Foreskin fibroblast (primary cell): ENCODE measurements at places on chromosomes 1 and 21.

DNA sequence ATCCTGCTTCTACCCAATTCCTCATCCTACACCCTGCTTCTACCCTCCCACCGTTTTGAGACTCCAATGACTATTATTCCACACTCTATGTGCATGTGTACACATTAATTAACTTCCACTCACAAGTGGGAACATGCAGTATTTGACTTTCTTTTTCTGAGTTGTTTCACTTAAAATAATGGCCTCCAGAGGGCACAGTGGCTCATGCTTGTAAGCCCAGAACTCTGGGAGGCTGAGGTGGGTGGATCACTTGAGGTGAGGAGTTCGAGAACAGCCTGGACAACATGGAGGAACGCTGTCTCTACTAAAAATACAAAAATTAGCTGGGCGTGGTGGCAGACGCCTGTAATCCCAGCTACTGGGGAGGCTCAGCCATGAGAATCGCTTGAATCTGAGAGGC, 464.8 kb downstream of the PTBP2 start:
- no peak for DNase-seq

DNA sequence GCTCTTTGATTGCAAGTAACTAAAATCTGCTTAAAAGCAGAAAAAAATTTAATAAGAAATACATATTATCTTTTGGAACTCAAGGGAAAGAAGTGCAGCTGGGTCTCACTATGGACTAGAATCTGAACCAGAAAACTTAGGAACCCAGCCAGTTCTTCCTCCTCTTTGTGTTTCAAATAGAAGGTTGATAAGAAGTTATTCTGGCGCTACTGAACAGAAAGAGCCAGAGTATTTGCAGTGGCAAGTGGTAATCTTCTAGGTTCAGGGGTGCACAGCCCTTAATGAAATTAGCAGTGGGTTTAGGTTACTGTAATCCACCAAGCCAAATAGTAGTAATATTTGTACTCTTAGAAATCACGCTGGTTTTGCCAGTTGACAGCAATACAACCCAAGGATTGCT, 28.5 kb downstream of the BTBD8 start:
- DNase-seq: no peak

GRCh38 chr1:195122497-195122896, 1485.7 kb downstream of the KCNT2 start:
- no peak for DNase-seq

- no peak for DNase-seq
Measured at GRCh38 chr21:18705971-18706370, 302.4 kb upstream of the TMPRSS15 start.

GRCh38 chr1:220699044-220699443, 8.9 kb downstream of the C1orf115 start:
- DNase-seq: no peak

- no peak for DNase-seq
Measured at GRCh38 chr21:33543505-33544129, 779 bp downstream of the SON start.

- DNase-seq: peak; percentile 52
Measured at GRCh38 chr1:112457955-112458354, 50.8 kb upstream of the WNT2B start.

GRCh38 chr1:65059930-65060538, 88.0 kb upstream of the AK4 start:
- DNase-seq: peak; percentile 76

DNA sequence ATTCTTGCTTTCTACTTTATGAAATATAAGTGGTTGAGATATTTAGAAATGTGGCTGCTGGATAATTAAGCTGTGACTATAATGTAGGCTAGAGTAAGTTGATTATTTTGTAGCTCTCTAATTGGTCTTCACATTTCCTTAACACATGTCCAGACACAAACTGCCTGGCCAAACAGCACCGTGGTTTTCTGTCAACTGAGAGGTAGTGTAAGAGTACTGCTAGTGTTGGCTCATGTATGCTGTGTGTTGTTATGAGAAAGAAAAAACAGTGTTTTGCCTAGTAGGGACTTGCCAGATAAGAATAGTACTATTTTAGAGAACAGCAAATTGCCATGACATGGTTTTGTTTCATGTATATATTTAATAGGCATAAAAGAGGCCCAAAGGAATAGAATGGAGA, 37.1 kb downstream of the TMED5 start:
- DNase-seq: no peak

DNA sequence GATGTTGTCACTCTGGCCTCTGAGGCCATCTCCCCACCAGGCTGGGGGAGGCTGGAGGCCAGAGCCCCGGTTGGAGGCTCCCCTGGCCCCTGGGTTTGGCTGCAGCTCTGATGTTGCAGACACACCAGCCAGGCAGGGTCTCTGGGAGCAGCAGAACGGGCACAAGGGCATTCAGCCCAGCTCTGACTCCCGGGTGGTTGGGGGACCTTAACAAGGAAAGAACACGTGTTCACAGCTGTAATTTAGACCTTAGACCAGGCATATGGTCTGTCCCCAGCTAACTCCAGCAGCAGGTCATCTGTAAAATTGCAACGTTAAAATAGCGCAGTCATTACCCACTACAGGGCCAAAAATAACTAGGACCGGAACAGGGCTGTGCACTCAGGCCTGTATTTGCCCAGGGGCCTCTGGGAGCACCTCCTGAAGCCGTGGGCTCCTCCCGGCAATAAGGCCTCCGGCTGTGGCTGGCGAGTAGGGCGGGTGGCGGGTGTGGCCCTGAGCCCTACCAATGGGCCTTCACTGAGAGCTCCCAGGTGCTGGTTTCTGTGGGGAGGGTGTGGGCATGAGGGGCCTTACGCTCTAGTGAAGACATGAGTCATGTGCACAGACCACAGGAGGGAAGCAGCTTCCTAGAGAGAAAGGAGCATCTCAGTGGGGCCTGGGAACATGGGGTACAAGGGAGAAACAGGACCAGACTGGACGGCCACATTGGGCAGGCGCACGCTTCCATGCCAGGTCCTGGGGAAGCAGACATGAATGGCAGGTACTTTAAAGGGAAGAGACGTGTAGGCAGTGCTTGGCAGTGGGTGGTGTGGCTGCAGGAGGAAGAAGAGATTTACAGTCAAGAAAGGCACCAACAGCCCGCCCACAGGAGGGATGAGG, 6.1 kb downstream of the LDLRAP1 start:
- no peak for DNase-seq

DNA sequence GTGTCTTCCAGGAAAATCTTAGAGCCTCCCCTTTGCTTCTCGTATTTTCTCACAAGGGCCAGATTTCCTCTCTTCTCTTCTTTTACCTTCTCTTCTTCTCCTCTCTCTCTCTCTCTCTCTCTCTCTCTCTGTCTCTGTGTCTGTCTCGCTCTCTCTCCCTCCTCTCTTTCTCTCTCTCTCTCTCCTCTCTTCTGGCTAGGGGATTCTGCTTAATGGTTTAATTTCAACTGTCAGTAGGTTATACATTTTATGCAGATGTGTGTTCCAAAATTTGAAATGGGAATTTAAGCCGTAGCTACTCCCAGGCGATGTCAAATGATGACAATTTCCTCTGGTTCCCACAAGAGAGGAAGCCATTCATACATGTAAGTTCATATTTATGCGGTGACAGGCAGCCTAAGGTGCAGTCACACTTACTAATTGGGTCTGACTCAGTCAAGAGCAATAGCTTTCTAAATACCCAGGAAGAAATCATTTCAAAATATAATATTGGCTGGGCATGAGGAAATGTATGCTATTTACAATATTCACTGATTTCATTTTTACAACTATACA, 1.4 kb downstream of the DSCAM start:
- no peak for DNase-seq

- DNase-seq: no peak
Measured at GRCh38 chr21:41677671-41678015, 89.2 kb downstream of the RIPK4 start.

DNA sequence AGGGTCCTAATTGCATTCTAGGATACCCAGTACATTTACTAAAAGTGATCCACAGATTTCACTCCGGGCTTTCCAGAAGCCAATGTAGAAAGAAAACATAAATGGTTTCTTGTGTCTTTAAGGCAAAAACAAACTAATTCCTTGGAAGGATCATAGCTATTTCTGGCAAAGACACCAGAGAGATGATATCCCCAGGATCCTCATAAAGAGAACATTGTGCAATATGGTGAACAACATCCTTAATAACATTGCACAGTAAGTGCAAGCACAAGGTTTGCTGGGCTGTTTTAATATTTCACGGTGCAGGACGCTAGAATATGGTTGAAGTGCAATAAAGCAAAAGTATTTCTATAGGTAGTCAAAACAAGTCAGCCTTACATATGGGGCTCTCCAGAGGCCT, 83.0 kb downstream of the NTPCR start:
- peak; percentile 32 for DNase-seq

DNA sequence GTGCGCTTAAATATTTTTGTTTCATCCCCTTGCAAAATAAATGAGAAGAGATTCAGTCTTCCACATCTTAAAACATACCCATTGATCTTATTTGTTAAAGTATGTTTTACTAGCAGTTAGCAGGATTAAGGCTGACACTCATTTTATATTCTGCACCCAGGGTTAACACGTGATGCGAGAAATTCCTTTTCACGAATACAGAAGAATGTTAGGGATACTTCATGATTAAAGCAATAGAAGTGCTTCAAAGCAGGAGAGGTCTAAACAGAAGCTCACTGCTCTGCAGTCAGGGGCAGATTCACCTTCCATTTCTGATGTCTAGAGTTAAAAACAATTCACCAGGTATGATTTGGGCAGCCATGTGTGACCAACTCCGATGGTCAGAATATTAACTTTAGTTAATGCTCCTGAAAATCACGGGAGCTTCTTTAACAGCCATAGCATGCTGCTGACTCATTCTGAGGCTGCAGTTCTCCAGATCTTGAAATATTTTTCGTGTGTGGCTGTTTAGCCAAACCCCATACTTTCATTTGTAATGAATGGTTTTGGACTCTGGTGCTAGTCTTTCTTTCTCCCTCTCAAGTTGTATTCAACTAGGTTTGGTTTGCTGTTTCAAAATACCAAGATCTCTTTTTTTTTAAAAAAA, 19.7 kb downstream of the BCAR3 start:
- peak; percentile 67 for DNase-seq

GRCh38 chr1:228091084-228091483, 8.6 kb downstream of the ARF1 start:
- DNase-seq: no peak

DNA sequence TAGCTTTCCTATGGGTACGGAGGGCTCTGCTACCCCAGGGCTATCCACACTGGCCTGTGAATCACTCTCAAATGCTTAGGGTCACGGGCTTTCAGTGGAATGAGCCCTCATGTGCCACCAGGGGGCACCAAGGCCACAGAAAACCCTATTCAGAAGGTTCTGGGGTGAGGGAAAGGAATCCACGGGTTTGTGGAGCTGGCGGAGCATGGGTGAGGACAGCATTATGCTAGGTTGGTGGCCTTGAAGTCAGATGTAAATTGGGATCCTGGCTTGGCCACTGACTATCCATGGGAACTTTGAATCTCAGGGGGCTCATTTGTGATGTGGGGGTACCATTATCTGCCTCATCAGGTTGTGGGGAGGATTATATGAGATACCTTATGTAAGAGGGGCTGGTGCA, 5.1 kb upstream of the LAMTOR5 start:
- peak; percentile 89 for DNase-seq

- no peak for DNase-seq
Measured at GRCh38 chr1:23481026-23481597, 2.9 kb downstream of the ASAP3 start.

DNA sequence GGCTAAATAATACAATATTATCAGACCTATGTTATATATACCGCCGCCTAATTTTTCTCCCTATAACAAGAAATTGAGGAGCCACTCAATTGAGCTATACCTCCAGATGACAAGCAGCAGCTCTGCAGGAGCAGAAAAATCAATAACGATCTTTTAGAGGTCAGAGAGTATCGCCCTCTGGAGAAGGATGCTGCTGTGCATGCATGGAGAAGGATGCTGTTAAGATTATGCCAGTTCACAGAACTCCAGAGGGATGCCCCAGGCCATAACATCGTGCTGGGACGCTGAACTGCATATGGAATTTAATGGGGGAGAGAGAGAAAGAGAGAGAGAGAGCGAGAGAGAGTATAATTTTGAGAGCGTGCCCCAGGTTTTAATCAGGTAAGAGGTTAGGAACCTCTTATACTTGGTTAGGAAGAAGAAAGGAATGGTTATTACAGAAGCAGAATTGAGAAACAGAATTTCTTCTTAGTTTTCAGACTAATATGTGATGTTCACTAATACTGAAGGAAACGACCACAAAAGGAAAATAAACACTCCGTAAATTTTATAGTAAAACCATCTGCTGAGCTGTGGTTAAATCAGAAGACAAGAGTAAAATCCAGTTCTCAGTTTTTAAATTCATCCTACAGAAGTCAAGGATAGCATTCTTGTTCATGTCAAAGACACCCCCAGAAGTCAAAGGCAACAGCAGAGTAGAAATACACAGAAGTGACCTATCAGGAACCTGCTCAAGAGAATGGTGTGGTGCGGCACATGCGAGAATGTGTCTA, 111.1 kb downstream of the SMYD2 start:
- DNase-seq: no peak

- peak; percentile 37 for DNase-seq
Measured at GRCh38 chr1:67843331-67843730, 10.1 kb upstream of the GNG12 start.

DNA sequence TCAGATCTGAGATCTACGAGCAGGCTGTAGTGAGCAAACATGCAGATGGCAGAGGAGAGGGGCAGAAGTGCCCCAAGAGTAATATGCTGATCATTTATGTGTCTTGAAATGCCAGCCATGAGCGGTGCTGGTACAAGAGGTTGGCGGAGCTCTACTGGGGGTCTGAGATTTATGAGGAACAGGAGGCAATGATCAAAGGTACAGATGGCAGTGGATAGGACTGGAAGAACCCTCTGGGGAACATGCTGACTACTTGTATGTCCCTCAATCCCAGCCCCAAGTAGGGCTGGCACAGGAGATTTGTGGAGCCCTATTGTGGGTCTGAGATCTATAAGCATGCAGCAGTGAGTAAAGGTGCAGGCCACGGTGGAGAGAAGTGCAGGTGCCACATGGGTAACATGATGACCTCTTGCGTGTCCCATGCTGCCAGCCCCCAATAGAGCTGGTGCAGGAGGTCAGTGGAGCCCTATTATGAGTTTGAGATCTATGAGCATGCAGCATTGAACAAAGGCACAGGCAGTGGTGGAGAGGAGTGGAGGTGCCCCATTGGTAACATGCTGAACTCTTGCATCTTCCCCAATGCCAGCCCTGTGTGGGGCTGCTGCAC, 97.2 kb upstream of the ZNF678 start:
- no peak for DNase-seq

DNA sequence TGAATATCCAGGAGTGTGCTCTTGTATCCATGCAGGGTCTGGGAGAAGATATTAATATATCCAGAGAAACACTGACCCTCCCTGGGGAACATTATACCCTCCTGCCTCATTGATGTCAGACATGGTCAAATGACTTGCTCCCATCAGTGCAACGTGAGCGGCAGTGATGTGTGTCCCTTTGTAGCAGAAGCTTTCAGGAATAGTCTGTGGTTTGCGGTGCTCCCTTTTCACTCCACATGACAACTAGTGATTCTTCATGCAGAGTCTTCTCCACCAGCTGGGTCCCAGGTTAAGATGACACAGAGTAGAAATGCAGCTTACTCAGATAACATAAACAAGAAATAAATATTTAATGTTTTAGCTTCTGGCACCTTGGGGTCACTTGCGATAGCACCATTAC, 31.9 kb upstream of the LYPD8 start:
- no peak for DNase-seq

- DNase-seq: no peak
Measured at GRCh38 chr1:10734962-10735544, 61.4 kb downstream of the CASZ1 start.

- DNase-seq: peak; percentile 72
Measured at GRCh38 chr1:95309031-95309471, 75.0 kb downstream of the RWDD3 start.

GRCh38 chr1:1907098-1907736, 7.8 kb upstream of the CALML6 start:
- DNase-seq: no peak

- DNase-seq: peak; percentile 26
Measured at GRCh38 chr1:72891976-72892375, 609.6 kb upstream of the NEGR1 start.
